Fibroblast of skin of left quadriceps (primary cell): ENCODE measurements at places on chromosomes 13 and 19.

DNA sequence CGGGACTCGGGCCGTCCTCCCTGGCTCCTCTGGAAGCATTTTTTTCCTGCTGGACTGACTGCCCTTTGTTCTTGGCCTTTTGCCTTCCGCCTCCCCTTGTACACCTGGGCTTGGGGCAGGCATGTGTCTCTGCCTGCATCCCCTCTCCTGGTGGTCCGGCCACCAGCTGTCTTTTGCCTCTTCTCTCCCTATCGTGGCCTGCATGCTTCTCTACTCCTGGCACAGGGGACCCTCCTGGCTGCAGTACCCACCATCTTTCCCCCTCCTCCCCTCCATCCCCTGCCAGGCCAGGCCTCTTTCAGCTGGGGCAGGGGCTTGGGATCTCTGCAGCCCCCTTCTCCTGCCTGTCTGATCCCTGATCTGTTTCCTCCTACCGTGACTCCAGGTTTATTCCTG is 12.1 kb downstream of the WTIP start:
- DNase-seq, result no peak

GRCh38 chr19:48398102-48398374 is 4.6 kb downstream of the GRIN2D start:
- DNase-seq, result no peak

- DNase-seq, result no peak
Measured at GRCh38 chr13:53007872-53008271, 20.7 kb upstream of the OLFM4 start.

DNA sequence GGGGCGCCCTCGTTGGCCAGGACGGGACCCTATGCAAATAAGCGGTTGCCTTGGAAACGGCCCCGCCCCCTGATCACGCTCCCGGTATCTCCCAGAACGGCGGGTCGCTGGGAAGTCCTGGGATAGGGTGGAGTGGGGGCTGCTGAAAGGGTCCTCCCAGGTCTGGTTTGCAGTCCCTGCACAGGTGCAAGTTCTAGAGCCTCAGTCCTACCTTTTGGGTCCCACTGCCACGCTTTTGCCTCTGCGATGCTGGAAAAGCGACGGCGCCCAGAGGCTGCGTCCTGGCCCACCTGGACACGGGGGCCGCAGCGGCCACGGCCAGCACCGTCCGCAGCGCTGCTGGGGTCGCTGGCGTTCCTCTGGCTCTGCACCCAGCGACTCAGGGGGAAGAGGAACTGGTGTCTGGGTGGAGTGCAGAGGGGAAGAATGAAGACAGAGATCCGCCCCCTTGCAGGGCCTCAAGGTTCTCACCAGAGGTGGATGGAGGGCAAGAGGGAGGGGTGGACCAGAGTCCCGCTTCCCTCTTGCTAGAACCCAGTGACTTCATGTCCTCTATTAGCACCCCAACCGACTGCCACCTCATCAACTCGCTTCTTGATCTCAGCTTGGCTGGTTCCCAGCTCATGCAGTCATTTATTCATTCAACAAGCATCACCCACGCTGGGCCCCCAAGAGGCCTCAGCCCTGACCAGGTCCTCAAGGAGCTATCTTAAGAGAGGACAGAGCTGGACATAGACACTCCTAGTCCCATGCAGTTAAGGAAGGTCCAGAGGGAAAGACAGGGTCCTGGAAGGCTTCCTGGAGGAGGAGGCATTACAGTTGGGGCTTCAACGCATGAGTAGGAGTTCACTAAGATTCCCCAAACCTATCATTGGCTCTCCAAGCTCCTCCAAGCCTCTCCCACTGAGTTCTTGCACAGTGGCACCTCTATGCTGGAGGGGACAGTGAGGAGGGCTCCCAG is at the start of gene LRRC25:
Gene LRRC25, minus strand, starts transcription at position 381 of the 961 bp plus-strand sequence. CDS start 659 bp downstream, outside the sequence.
- DNase-seq, result no peak

DNA sequence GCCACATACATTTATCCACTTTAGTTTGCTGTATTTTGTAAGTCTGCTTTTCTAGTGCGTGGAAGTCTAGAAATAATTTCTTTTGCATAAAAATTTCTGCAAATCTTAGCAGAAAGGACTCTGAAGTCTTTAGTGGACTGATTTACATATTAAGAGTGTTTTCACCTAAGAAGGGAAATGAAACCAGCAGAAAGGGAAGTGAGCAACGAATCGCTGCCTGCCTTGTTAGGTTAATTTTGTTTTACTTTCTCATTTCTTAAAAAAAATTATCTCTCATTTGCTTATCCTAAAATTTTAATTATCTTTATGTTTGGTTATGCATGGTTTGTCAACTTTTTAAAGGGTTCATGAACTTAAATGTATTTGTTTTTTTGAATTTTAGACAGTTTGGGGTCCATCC is 767 bp upstream of the GPR18 start:
- DNase-seq, result no peak

DNA sequence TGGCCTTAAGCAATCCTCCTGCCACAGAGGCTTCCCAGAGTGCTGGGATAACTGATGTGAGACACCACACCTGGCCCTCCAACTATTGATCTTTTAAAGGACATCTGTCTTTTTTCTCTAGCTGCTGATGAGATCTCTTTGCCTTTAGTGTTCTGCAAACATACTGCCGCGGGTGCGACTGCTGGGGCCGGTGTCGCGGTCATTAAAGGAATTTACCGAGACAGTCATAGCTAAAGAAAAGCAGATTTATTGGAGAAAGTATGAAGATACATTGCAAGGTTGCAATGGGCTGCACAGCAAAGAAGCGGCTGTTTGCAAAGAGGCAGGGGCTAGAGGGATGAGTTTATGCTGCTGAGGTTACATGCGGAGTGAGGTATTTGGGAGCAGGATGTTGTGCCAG is 31.2 kb upstream of the LRRC4B start:
- no peak for DNase-seq

- DNase-seq, result no peak
Measured at GRCh38 chr13:59674616-59675015, 489.1 kb downstream of the DIAPH3 start.

GRCh38 chr19:2475018-2475701 is 767 bp upstream of the GADD45B start:
- DNase-seq, result no peak

- no peak for DNase-seq
Measured at GRCh38 chr19:34274284-34274826, 20.0 kb downstream of the GARRE1 start.

- peak; percentile 4 for DNase-seq
Measured at GRCh38 chr13:113970810-113971470, 2.9 kb downstream of the C13orf46 start.
